ENCODE measurements at places on chromosomes 13 and 19. TPM values are rescaled to one million over a fixed set of nuclear protein-coding genes. Genes with fewer than 3 reads are reported as not detected.

Gene LILRB3
- not detected for total RNA-seq

Gene KLK12
- not detected for total RNA-seq

Gene CYP4F11
- total RNA-seq, result not detected

Gene ZNF587
- total RNA-seq, result 30.7 TPM

Gene TPGS1
- 72.9 TPM for total RNA-seq

Gene ZNF285
- total RNA-seq, result 3.1 TPM
